Stimulated activated CD8-positive, alpha-beta memory T cell treated with anti-CD3 and anti-CD28 coated beads, Interleukin-4, amount 100 ng/mL, for 48 hours (primary cell): ENCODE measurements at places on chromosomes 2 and 18.

GRCh38 chr18:10315522-10315921 is 138.9 kb upstream of the APCDD1 start:
- DNase-seq = no peak

- DNase-seq = no peak
These were observed 56.6 kb upstream of the AGPS start for GRCh38 chr2:177335917-177336450.

DNA sequence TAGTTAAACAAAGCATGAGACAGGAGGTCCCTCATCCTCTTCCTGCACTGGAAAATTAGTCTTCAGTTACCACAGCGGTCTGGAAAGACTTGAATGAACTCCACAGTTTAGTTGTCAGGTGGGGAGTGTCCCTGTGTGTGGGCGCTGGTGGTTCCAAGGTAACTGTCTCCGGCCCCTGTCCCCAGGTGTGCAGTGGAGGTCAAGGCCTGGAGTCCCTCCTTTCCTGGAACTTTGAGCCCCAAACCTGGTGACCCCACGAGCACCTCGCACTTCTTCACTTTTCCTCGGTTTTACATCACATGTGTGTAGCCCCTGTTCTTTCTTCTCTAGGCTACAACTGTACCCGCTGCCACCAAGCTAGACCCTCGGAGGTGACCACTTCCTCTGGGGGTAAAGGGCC is 28.0 kb upstream of the INHBB start:
- DNase-seq = no peak

DNA sequence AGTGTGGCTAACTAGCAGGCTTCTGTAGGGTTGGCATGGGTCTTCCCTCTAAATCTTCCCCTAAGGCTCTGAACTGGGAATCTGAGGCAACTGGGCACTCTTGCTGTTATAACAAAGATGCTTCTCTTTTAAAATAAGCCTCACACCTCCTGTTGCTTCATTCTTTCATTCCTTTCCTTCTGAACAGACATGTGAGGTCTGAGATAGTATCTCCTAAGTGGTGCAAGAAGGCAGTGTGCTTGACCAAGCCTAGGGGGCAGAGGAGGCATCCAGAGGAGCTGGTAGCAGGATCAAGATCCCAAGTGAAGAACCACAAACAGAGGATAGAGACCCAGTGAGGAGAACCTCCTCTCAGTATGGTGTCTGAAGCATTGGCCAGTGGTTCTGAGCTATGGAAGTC is 90.9 kb downstream of the TTC27 start:
- no peak for DNase-seq

DNA sequence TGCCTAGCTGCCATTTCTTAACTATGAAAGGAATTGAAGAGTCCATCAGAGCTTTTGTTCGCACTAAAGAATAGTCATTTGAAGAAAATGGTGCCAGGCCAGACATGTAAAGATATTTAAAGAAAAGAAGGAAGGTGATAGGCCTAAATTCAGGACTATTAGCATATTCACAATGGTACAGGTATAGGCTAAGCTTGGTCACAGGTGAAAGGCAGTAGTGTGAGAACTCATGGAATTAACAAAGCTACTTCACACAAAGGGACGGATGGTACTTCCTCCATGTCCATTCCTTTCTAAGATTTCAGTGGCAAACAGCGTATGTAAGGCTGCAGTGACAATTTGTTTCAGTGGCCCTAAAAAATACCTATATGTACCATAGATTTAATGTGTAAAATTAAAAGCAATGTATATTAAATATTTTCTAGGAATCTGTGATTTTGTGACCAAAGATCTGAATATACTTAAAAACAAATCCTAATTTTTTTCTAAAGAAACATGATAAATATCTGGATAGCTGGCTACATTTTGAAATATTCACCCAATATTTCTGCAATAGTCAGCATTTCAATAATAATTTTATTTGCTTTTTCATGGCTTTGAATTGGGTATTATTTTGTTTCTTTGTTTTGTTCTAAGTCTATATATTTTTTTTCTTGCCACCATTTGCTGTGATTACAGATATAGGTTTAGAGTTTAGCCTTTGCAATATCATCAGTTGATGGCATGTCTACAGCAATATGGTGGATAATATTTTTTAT is 116.1 kb downstream of the CAMKMT start:
- DNase-seq = no peak

DNA sequence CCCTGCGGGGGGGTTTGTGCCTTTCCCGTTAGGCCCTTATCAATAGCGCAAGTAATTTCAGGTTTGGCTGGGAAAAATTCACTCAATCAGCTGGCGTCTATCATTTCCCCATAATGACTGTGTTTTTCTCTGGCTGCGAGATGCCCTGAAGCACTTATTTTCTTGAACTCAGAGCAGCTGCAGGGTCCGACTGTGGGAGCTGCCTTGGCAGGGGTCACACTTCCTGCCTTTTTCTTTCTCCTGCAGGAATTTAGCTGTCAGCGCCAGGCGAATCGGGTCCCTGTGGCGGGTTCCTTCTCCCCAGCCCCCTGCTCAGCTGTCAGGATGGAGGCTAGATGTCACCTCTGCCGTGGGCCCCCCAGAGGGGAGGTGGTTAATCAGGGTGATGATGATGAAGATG is 81.3 kb upstream of the HPCAL1 start:
- DNase-seq = no peak

- DNase-seq = no peak
These were observed 93.3 kb upstream of the SPRED2 start for GRCh38 chr2:65525616-65526231.

GRCh38 chr2:68689553-68690537 is 44.8 kb upstream of the ARHGAP25 start:
- DNase-seq = peak; percentile 28

- peak; percentile 46 for DNase-seq
These were observed 37.6 kb upstream of the MCM6 start for GRCh38 chr2:135913727-135914365.

GRCh38 chr2:119879502-119879901 is 119.8 kb downstream of the PTPN4 start:
- DNase-seq = no peak

DNA sequence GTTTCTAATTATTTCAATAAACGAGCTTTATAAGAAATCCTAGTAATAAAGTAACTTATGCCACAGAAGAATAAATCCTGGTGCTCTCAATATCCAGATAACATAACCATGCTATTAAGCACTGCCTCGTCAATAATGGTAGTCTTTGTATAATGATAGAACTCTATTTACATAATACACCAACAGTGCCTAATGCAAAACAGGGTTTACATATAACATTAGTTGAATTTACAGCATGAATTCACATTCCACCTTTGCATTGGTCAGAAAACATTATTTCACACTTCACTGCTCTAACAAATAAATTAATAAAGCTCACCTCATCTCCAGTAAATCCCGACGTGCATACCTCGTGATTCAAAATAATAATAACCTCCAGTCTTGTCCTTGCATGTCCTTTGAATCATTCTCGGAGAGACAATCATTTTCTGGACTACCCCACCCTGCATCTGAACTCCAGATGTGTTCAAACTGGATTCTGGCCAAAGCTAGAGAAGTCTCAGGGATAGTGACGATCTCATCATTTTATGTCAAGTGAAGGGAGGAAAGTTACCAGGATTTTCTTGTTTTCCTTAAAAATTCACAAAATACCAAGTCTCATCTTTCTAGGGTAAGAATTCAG is 189.2 kb downstream of the NCKAP5 start:
- no peak for DNase-seq

DNA sequence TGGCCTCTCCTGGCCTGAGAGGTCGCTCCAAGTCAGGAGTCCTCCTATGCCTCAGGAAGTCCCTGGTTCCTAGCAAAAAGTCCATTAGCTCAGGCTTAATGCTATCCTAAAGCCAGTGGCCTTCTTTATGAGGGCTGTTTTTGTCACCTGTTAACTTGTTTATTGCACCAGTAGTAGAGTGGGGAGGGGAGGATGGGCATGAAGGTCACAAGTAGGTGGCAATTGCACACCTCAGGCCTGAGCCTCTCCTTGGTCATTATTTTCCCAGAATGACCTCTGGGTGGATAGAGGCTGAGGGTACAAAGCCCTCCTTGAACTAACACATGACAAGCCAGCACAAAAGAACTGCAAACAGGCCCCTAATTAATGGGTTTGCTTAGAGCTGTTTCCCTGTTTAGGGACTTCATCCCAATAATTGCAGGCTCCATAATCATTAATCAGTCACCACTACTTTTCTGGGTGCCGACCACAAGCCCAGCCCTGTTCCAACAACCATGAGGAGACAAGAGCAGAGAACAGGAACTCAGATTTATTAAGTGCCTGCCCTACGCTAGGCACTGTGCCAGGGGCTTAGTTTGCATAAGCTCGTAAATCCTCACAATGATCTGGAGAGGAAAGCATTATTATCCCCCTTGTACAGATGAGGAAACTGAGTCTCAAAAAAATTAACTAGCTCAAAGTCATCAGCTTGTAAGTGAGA is 123.0 kb upstream of the PKDCC start:
- DNase-seq = no peak

- DNase-seq = peak; percentile 10
These were observed 8.2 kb upstream of the CIB4 start for GRCh38 chr2:26649322-26649721.

DNA sequence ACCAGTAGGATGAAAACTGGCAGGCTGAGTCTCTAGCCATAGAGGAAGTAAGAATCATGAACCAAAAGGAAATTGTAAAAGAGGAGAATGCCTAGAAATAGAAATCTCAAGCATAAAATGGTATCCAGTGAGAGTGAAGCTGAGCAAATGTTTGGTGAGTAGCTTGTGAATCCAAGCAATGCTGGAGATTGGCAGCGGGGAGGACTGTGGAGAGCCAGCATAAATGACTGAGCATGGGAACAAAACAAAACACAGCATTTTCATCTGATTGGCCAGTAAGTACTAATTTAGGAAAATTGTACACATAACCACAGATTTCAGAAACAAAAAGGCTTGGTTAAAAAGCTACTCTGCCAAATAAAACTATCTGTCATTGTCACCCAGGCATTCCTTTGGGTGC is 390.0 kb downstream of the STK39 start:
- DNase-seq = no peak

- no peak for DNase-seq
These were observed 29.8 kb upstream of the ARL4C start for GRCh38 chr2:234526711-234527110.

- DNase-seq = no peak
These were observed 231.1 kb downstream of the RAD51AP2 start for GRCh38 chr2:17287183-17287582.
